ENCODE measurements at places on chromosomes 4 and X.

- DNase-seq = no peak
Measured at GRCh38 chr4:86977621-86978184, 42.9 kb downstream of the AFF1 start.

GRCh38 chr4:150021483-150021882 is 56.8 kb upstream of the DCLK2 start:
- DNase-seq = no peak

DNA sequence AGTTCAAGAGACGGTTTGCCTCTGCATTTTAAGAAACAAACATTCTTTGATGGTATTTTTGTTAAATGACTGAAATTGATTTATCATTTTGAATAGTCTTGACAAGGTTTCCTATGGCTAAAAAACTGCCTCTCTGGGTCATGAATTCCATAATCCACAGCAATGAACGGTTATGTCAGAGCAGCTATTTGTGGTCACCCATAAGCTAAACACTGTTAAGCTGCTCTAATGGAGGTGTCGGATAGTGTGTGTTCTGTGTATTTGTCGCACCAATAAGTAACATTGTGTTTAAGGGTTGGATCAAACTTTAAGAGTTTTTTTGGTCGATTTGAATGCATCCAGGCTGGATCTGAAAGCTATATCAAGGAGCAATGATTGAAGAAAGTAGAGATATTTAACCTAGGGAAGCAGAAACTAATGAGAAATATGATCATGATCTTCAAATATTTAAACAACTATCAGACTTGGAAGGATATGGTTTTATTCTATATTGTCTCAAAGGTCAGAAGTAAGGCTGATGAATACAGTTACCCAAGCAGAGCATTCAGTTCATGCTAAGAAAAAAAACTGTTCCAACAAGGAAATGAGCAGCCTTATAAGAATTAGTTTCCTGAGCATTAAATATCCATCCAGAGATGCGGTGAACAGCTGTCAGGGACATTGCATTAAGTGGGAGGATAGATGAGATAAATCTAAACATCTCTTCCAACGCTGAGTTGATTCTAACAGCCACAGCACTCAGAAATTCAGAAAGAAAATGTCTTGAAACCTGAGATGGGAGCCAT is 232.3 kb upstream of the RPS6KA3 start:
- no peak for DNase-seq

- peak; percentile 63 for DNase-seq
Measured at GRCh38 chr4:4781936-4782707, 77.3 kb upstream of the MSX1 start.
